T-helper 22 cell (primary cell): ENCODE measurements at places on chromosomes 16 and 17.

- no peak for DNase-seq
Measured at GRCh38 chr17:63960006-63960405, 12.7 kb downstream of the SCN4A start.

GRCh38 chr17:50095626-50096037 lies 481 bp downstream of the PDK2 start:
- no peak for DNase-seq

GRCh38 chr16:2686912-2687507 lies 4.7 kb downstream of the KCTD5 start:
- DNase-seq: no peak

DNA sequence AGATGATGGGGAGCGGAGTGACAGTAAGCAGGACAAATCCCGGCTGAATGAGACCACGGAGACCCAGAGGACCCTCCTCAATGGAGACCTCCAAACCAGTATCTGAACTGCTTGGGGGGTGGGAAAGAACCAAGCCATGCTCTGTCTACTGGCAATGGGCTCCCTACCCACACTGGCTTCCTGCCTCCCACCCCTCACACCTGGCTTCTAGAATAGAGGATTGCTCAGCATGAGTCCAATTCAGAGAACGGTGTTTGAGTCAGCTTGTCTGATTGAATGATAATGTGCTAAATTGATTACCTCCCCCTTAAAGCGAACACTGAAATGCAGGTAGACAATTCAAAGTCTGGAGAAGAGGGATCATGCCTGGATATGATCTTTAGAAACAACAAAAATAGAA lies 5.5 kb downstream of the SSTR2 start:
- no peak for DNase-seq
